ENCODE measurements at places on chromosomes 7 and 10.
A peak's percentile ranks its signal among the peaks of the same experiment; 100 is the strongest.

DNA sequence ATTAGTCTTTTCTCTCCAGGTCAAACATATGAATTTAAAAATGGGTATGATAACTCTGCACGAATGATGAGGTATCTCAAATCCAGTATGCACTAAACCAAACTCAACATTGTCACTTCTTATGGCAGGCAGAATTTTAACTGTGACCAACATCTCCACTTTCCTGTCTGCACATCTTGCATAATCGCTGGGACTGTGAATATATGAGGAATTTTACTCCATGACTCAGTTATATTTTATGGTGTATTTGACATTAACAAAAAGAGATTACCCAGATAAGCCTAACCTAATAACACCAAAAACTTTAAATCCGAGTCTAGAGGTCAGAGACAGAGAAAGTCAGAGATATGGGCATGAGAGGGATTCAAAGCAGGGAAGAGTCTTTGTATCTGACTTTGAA is 454.5 kb upstream of the SEMA3D start:
- DNase-seq = no peak

GRCh38 chr7:92242972-92243371 is 2.7 kb downstream of the KRIT1 start:
- DNase-seq = no peak

- no peak for DNase-seq
Measured at GRCh38 chr7:55085511-55086412, 66.9 kb downstream of the EGFR start.

DNA sequence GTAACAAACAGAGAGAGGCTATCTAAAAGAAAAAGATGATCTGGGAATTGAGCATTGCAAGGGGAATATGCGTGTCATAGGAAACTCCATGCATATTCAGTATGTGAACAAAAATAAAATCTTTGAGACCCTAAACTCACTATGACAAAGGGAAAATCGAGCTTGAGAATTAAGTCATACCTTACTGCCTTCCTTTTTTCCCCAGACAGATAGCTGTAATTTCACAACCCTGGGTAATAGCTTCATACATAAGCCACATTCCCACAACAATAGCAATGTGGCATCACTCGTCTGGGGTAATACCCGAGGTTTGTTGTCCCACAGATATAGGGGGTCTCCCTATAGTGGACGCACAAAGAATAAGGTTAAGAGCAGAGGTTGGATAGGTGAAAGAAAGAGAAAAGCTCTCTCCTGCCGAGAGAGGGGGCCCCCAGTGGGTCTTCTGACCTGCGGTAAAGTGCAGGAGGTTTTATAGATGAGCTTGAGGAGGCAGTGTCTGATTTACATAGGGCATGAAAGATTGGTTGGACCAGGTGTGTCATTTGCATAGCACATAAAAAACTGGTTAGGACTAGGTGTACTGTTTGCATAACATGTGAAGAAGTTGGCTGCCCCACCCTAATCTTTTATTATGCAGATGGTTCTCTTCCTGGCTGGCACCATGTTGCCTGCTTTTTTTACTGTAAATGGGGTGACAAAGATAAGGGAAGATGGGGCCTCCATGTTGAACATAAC is 11.6 kb downstream of the CYP3A43 start:
- peak; percentile 1 for DNase-seq

DNA sequence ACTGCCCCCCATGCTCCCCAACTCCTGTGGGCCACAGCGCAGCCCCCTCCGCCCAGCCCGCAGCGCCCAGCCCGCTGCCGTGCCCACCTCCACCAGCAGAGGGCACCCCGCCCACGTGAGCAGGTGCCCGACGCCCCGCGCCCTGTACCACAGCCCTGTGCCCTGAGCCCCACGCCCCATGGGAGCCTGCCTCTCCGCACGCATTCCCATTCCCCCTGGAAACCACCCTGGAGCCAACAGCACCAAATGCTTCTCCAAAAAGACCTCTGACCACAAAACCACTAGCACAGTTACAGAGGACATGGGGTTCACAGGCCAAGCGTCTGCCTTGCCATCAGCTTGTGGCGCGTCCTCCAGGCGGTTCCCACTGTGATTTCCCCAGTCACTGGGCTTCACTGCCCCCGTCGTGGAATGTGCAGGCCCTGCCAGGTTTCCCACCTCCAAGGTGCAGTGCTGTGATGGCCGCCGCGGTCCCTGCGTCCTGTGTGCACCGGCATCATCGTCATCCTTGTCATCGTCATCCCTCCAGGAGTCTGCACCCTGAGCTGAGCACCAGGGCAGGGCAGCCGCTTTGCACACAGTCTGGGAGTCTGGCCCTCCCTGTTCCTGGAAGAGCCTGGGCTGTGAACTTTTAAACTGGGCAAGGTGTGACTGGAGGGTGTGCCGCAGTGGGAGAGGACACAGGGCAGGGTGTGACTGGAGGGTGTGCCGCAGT is 61.7 kb downstream of the PWWP2B start:
- DNase-seq = no peak

DNA sequence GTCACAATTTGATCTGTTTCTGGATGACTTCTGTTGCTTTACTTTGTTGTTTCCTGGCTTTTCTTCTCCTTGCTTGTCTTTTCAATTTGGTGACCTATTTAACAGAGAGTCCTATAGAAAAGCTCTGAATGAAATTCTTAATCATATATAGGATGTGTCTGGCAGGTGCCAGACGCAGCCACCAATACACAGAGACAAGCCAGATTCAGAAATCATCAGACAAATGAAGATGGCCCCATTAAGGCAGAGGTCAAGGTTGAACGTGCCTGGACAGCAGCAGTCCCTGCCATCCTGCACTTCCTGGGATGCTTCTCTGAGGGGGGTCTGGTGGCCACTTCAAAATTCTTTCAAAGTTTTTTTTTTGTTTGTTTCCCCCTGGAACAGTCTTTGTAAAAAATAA is 846.7 kb upstream of the COBL start:
- no peak for DNase-seq

DNA sequence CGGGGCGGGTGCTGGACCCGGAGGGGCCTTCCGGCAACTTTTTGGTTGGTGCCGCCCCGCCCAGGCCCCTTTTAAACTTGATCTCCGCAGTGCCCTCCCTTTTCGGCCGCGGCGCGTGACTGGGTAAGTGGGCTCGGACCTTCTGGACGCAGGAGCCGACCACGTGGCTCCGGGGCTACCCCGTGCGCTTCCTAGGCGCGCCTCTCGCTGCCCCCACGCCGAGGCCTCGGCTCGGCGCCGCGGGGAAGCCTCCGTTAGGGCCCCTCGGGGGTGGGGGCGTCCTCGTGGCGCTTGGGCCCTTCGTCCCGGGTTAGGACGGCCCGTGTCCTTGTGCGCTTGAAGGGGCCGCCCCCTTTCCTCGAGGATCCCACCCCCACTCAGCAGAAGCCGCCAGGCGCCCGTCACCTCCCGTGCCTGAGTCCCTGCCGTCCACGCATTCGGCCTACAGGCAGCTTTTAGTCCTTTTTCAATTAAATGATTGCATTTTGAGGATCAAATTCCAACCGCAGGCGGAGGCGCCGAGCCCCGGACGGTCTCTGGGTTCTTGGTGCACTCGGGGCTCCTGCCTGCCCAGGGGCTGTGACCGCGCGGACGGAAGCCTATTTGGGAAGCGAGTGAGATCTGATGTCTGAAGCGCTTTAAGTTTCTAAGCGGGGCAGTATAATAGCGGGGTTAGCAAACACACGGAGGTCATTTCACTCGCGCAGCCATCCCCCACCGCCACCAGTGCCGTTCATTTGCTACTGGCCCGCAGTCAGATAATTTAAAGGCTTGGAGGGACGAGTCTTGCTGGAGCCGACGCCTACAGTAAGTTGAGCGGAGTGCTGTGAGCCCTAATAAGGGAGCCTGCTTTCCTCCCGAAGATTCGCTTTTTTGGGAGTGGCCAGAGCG is 31.8 kb upstream of the TOMM7 start:
- peak; percentile 53 for DNase-seq

DNA sequence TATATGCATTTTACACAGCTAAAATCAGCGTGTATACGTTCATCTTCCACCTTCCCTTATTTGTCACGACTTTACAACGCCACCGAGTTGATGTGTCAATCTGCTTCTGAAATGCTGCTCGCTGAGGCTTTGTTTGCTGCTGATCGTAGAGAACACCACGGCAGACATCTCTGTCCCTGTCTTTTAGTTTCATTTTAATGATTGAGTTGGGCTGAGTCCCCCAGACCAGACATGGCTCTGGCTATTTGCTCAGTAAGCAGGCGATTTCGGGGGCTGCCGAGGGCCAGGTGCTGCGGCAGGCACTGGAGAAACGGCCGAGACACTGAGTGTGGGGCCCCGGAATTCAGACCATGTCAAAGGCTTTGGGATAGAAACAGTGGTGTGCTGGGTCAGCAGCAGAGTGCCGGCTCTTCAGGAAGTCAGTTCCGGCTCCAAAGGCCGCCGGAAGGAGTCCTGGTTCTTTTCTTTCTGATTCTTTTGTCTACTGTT is 5.0 kb downstream of the LRRC27 start:
- no peak for DNase-seq
